ENCODE measurements at places on chromosomes 3 and 15.

GRCh38 chr3:123075359-123075758, 8.5 kb downstream of the PDIA5 start:
- peak; percentile 0 for DNase-seq

- DNase-seq = no peak
Measured at GRCh38 chr15:87672309-87673288, 583.9 kb downstream of the NTRK3 start.

DNA sequence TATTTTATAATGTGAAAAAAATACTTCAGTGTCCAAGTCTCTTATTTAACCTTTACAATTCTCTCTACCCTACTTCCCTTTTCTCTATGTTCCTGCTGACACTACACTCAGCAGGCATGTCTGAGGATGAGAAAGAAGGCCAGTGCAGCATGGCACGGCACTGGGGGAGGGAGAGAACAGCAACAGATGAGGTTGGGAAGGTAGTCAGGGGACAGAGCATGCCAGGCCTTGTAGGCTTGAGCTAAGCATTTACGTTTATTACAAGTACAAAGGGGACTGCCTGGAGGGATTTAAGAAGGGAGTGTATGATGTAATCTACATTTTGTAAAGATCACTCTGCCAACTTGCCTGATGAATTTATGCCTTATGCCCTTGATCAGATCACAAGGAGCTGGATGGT, 117.3 kb upstream of the WNT5A start:
- no peak for DNase-seq

GRCh38 chr3:186099178-186099577, 9.7 kb downstream of the ETV5 start:
- no peak for DNase-seq

DNA sequence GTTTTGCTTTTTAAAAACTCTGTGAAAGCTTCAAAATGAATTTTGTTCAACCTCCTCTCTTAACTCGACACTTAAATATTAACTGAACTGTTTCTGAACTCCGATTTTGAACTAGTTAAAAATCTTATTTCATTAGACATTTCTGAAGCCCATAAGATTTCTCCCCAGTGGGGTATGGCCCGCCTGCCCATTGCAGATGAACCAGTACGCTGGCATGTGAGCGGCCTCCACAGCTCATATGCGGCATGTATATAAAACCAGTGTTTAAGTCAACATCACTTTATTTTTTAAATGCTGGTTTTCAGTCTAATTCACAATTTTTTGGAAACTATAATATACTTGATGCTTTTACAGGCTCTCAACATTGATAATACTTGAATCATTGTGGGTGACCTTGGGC, 50.2 kb downstream of the CPN2 start:
- DNase-seq = no peak

DNA sequence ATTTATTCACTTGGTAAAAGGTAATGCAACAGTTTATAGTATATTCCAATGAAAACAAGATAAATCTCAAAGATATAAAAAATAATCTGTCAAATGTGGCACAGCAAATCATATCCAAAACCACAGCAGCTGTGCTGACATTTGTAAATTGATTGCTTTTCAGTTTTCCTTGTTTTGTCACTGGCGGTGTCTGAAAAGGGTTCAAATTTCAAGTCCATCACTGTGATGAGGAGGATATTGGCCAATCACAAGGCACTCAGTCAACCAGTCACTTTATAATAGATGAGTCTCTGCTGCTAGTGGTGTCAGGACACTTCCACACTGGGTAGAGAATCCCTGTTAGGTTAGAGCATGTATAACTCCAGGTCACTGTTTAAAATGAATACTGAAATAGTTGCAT, 154.8 kb downstream of the SLC9A9 start:
- no peak for DNase-seq

DNA sequence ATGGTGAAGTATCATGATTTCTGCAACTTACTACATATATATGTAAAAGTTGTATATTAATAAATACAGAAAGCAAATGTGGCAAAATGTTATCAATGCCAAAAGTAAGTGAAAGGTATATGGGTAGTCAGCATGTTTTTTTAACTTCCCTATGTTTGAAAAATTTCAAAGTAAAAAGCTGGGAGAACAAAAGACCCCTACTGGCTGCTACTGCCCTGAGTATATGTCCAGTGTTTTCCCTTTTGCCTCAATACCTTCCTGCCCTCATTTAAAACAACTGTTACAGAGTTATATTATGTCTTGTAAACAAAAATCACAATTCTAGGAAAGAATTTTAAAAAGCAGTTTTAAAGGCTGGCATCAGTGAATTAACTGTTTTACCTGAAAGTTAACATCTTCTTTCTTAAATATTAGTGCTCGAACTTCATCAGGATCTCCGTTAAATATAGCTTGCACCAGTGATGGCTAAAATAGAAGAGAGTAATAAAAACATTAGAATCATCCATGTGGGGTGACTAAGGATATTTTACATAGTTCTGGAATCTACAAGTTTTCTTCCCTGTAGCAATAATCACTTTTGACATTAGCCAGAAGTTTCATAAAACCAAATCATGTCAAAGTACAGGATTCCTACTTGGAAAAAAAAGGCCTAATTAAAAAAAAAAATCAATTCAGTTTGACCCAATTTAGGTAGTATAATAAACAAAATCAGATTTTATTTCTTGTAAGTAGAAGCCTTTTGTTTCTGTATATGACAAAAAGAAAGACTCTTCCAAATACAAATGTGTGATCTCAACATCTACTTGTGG, 2.7 kb downstream of the ANKRD28 start:
- no peak for DNase-seq

DNA sequence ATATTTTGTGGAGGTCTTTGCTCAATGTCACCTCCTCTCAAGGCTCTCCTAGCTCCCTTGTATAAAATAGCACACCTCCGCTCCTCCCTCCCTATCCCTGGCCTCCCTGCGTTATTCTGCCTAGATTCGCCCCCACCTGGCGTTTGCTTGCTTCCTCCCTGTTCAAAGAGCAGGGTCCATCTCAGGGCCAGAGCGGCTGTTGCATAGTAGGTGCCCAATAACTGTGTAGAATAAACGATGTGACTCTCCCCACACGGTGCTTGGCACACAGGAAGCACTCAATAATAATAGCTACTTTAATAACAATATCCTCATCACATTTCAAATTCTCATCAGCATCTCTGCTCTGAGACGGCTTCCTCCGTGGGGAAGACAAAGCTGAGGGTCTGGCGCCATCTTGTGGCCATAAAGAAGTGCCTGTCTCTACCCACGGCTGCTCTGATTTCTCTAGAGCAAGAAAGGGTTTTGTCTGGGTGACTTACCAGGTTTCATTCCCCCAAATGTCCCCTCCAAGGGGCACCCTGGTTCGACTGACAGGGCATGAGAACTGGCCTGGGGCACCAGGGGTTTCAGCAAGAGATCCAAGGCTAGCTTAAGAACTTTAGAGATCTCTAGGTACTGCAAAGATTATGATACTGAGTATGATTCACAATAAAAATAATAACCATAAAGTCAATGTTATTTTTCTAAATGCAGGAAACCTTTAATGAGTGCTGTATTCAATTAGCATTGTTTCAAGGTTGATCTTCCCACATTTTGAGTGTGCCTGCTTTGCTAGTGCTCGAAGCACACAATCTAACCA, 16.1 kb downstream of the CD276 start:
- DNase-seq = peak; percentile 86

DNA sequence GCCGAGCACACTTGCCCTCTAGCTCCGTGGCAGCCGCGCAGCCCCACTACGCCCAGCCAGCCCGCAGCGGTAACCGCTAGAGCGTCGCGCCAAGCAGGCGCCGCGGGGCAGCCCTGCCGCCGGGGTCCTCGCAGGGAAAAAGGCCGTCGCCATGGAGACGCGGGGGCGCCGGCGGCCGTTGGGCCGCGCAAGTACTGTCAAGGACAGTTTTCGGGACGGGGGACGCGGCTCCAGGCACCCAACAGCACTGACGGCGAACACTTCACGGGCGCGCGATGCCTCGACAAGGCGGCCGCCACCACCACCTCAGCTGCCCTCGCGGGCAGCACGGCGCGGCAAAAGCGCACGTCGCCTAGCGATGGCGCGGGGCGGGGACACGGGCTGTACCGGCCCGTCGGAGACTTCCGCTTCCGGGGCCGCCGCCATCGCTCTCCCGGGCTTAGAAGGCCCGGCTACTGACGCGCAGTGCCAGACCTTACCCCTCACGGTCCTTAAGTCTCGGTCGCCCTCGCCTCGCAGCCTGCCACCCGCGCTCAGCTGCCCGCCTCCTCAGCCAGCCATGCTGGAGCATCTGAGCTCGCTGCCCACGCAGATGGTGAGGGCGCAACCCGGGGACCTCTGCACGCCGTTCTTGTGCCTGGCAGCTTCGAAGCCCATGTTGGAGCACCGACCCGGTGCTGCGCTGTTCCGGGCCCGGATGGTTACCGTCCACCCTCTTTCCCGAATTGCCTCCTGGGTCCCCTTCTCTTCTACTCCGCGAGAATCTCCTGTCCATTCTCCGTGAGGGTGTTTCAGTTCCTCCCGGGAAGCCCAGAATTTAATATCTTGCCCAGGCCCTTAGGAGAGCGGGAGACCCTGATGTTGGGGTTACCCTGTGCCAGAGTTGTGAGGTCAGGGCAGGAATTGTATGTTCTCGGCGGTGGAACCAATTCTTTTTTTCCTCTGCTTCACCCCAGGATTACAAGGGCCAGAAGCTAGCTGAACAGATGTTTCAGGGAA, at the start of the genes GLT8D1 and SPCS1:
GLT8D1 (minus strand) TSS at position 104 of the 999 bp plus-strand sequence. CDS start 5,331 bp downstream, outside the sequence.
SPCS1 (plus strand) TSS at position 419 of the 999 bp plus-strand sequence; CDS start at position 560, 141 bp downstream.
- DNase-seq = peak; percentile 96

DNA sequence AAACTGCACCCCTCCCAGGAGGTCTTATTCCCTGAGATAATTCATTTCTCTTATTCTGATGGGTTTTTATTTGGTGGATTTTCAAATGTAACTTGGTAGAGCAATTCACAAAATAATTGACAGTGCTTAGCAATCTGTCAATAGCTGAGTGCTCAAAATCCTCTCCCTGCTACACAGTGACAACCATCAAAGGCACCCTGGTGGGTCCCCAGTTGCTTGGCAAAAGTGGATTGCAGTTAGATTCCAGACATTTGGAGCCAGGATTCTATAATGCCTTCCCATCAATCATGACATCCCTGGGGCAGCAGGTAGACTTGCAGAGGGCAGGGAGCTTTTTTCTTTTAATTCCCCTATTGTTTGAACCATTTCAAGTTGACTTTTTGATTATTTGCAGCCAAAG, 59.0 kb downstream of the FHIT start:
- no peak for DNase-seq

GRCh38 chr3:169448501-169448900, 215.0 kb downstream of the MECOM start:
- DNase-seq = no peak

GRCh38 chr3:187914231-187914630, 169.0 kb upstream of the BCL6 start:
- DNase-seq = no peak

- DNase-seq = peak; percentile 68
Measured at GRCh38 chr3:193593668-193594030, 641 bp downstream of the OPA1 start.

DNA sequence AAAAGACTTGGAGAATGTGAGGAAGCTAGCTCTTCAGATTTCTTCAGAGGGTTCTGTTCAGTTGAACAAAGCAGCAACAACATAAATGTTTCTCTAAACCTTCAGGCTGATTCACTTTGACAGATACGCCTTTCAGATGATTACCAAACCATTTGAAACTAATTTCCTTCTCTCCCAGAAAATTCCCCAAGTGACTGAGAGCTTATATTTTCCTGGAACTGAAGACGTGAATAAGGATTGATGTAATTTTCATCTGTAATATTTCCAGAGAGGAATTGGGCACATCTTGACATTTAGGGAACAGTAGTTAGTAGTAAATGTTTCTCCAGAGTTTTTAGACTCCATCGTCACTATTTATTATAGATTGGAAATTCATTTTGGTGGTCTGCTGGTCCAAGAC, 108.6 kb upstream of the AADACL2 start:
- no peak for DNase-seq

DNA sequence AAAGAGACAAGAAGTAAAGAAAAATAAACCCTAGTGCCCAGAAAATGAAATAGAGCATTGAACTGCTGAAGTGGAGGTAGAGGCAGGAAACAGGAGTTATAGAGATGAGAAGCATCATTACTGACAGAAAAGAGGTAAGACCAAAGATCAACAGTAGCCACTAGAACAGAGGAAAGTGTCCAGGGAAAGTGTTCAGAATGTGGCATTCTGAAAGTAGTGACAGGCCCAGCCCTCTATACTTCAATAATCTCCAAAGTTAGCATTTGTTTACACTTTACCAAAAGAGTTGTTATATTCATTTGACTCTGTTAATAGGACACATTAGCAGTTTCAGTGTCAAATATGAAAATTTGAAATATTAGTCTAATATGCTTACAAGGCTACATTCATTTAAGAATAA, 727.1 kb upstream of the NECTIN3 start:
- DNase-seq = no peak

- DNase-seq = no peak
Measured at GRCh38 chr3:49519296-49519695, 35.0 kb upstream of the BSN start.

DNA sequence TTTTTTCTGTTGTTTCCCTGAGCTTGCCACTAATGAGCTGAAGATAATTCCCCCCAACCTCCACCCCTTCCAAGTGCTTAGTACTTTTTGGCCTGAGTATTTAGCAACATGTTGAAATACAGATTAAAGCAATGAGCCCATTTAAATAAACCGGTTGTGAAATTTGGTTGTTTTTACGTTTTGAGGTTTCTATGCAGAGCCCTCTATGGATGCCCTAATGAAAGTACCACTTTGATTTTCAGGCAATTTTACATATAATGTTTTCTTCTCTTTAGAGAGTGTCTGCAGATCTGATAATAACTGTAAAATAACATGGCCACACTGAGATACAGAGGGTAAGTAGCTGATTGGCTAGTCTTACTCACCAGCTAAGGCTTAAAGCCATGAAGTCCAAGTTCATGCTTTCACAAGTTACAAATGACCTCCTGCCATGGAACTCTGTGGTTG, 139.4 kb upstream of the SLC7A14 start:
- no peak for DNase-seq

- DNase-seq = no peak
Measured at GRCh38 chr3:24299806-24300626, 194.6 kb downstream of the THRB start.
